ENCODE measurements at places on chromosomes 13 and 19.

- no peak for DNase-seq
Observed at GRCh38 chr19:9640956-9641355, 19.9 kb upstream of the ZNF561 start.

- DNase-seq, result peak; percentile 79
Observed at GRCh38 chr13:43804461-43805070, 17.8 kb upstream of the ENOX1 start.

- no peak for DNase-seq
Observed at GRCh38 chr19:46082728-46083050, 41.8 kb downstream of the IGFL3 start.

DNA sequence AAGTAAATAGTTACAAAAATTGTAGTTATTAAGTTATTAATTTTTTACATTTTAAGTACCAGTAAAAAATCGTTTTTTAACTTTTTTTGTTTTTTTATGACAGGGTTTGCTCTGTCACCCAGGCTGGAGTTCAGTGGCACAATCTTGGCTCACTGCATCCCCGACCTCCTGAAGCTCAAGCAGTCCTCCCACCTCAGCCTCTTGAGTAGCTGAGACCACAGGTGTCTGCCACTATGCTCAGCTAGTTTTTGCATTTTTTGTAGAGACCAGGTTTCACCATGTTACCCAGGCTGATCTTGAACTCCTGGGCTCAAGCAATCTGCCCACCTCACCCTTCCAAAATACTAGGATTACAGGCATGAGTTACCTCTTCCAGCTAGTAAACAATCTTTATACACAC is 477.9 kb upstream of the MIR17HG start:
- DNase-seq, result no peak

- DNase-seq, result no peak
Observed at GRCh38 chr19:51686171-51686570, 7.0 kb upstream of the SPACA6 start.

DNA sequence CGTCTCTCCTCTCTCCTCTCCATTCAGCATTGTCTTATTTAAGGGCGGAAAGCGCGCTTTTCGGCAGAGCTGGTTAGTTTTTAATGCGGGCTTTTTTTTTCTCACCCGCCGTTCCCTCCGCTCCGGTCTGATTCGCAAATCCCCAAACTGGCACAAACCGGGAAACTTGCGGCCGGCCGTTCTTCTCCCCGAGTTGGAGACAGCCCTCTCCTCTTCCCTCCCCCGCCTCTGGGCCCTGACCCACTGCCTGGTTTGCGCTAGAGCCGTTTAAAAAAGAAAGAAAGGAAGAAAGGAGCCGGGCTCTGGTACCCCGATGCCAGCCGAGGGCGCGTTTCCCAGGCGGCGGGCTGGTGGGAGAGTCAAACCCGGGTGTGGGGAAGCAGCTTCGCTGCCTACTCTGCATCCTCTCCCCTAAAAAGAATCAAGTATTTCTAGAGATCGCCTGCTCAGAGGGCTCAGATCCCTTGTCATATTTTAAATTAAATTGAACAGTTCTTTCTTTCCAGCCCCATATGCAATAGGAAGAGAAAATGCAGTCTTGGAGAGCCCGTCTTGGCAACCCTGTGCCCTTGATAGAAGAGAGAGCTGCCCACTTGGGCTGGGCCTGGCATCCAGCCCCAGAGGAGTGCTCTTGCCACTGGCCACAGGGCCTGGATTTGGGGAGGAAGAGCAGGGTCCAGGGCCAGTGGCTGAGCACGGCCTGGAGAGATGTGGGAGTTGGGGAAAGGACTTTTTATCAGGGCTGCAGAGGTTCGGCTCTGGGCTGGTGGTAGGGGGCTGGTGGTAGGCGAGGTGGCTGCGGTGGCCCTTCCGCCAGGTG is 19.0 kb downstream of the NFIX start:
- no peak for DNase-seq

DNA sequence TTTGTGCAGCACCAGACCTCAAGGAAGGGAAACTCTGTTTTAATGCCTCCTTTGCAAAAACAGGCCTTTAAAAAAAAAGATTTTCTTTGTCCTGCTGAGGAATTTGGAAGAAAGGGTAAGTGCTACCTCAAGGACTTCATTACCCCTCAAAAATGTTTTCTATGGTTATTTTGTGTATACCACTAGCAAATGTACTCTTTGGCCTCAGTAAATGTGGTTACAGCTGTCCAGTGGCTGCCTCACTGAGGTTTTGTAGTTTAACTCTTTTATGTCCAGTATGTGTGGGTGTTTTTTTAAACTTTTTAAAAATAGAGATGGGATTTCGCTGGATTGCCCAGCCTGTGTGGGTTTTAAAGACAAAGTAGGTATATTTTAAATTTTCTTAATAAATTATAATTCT is 42.2 kb upstream of the TSC22D1 start:
- DNase-seq, result no peak

- no peak for DNase-seq
Observed at GRCh38 chr19:2767688-2768087, 15.4 kb downstream of the SGTA start.

GRCh38 chr13:52686376-52686775 is 33.7 kb downstream of the SUGT1 start:
- DNase-seq, result no peak

GRCh38 chr13:59301174-59301567 is 862.6 kb downstream of the DIAPH3 start:
- DNase-seq, result no peak

GRCh38 chr19:35414442-35414841 is 33.6 kb upstream of the FFAR2 start:
- DNase-seq, result no peak

- no peak for DNase-seq
Observed at GRCh38 chr19:31783592-31783991, 434.4 kb upstream of the TSHZ3 start.

GRCh38 chr13:97348569-97349100 is 85.3 kb upstream of the RAP2A start:
- DNase-seq, result no peak

DNA sequence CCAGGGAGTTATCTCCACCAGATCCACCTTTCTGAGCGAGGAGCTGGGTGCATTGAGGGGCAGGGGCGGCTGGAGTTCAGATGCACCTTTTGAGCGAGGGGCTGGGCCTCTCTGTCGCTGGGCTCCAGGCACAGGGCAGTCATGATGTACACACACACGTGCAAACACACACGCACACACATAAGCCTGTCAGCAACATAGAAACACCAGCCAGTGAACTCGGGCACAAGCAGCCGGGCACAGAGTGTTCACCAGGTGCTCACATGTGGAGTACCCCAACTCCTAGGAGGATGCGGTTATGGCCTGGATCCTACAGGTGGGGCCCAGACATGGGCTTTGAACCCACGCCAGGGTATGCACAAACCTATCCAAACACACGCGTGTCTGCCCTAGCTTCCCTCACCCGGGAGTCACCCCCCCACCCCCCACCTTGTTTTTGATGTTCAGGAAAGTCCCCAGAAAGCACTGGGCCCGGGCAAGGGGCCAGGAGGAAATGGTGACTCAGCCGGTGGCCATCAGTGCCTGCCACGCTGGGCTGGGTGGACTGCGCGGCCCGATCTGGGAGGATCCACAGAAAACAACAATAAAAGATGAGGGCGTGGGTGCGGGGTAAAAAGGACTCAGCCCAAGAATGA is 13.3 kb downstream of the ARRDC2 start:
- no peak for DNase-seq

GRCh38 chr13:37306778-37307544 is 201.5 kb upstream of the CSNK1A1L start:
- no peak for DNase-seq

GRCh38 chr13:113390874-113391497 is 27.1 kb upstream of the GRTP1 start:
- no peak for DNase-seq

DNA sequence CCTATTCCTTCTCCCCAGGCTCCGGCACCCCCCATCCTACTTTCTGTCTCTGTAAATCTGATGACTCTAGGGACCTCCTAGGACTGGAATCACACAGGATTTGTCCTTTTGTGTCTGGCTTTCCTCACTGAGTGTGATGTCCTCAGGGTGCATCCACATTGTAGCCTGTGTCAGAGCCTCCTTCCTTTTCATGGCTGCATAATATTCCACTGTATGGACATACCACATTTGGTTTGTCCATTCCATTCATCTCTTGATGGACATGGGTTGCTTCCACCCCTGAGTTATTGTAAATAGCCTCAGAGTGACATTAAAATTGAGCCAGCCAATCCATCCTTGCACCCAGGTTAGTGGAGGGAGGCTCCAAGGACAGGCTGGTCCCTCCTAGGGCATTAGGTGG is 22.8 kb upstream of the NMRK2 start:
- no peak for DNase-seq

- no peak for DNase-seq
Observed at GRCh38 chr13:21901336-21901735, 230.5 kb downstream of the FGF9 start.

DNA sequence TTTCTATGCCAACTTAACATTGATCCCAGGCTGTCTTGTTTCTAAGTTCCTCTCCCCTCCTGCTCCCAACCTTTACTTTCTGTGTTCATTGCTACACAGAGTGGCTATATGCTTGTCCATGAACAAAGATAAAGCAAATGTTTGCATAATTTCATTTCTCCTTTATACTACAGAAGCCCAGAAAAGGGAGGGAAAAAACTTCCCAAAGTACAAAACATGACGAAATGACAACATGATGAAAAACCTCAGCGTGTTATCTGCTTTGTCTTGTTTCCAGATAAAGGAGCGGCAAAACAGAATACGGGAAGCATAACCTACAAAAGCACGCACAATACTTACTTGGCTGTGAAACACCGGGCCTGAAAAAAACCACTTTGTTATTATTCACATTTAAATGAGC is 336.8 kb downstream of the DNAJC15 start:
- no peak for DNase-seq

DNA sequence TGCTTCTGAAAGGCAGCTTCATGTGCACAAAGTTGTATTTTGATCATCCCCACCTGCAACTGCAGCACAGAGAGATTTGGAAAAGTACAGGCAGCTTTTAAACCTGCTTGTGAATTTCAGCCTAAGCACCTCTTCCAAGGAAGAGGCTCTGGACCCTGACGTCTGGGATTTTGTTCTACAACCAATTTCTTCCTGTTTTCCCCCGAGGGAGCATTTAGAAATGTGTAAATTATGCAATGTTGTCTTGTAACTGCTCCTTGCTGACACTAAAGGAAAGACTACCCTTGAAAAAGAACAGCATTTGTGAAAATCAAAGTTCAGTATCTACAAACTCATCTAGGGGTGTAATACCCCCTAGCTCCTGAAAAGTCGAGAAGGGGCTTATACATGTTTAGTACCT is 15.4 kb downstream of the MED26 start:
- DNase-seq, result no peak

- no peak for DNase-seq
Observed at GRCh38 chr19:372306-372890, 27.8 kb upstream of the MIER2 start.

DNA sequence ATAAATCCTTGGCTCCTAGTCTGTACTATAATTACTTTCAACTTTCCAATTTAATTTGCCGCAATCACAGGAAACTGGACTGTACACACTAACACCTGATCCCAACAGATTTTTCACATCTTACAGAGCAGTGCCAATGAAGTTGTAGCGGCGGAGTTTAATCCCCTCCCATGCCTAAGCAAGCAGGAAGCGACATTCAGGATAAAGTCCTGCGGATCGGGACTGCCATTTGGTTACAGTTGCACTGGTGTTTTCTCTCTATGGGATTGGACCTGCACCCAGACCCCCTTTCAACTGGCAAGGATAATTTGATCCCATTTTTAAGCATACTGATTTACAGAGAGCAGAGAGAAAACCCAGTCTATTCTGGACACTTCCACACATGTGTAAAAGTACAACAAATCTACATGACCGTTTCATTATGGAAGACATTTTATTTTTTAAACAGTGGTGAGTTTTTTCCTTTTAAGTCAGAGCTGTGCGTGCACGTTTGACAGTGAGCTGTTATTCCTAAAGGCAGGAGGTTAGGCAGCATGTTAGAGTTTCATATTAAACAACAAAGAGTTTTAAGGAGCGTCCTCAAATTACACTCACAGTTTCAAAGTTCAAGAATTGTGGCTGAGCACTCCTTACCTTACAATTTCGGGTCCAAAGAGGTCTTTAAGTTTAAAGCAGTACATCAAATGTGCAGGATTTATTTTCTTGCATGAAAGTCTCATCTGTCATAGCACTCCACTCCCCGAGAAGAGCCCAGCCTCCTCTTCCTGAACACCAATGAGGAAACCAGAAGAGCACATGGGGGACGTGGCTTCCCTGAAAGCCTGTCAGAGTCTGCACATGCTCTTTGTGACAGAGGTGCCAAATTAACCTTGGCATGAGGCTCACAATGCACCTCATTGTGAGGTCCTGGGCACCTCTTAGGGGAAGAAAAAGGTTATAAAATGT is 141.6 kb upstream of the RFC3 start:
- peak; percentile 42 for DNase-seq

- no peak for DNase-seq
Observed at GRCh38 chr13:98097749-98098148, 45.1 kb upstream of the FARP1 start.

DNA sequence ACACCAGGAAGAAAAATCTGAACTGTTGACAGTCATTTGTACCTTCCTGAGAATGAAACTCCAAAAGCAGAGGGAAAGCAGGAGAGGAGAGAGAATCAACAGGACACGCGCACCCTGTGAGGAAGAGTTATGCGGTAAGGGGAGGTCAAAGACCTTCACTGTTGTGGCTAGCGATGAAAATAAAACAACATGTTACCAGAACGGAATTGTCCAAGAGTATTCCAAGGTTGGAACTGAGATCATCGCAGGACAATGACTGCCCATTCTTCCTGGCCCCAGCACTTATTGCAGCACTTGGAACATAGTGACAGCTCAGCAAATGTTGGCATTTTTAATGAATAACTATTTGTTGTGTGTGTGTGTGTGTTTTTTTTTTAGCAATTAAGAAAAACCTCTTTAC is 176.0 kb upstream of the TSC22D1 start:
- DNase-seq, result no peak

DNA sequence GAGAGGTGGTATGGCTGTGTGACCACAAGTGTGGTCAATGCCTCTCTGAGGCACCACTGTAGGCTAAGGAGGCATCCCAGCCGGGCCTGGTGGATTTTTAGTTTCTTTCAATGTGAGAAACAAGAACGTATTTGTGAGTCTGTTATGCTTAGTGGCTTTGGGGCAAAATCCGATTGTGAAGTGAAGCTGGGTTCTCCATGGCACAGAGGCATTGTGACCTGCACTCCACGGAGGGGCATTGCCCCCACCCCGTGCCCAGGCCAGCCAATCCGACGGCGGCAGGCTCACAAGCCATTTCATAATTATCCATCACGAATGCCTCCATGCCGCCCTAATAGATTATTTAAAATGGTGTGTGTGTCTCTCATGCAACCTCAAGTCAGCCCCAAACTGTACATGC is 151.6 kb downstream of the ZNF536 start:
- DNase-seq, result no peak

- DNase-seq, result peak; percentile 79
Observed at GRCh38 chr19:34145741-34146202, 26.5 kb upstream of the LSM14A start.
